ENCODE measurements at places on chromosomes 3 and 15.

GRCh38 chr3:36941658-36942057, 3.2 kb downstream of the TRANK1 start:
- no peak for DNase-seq

- peak; percentile 70 for DNase-seq
Observed at GRCh38 chr15:88913017-88913849, at the start of gene MFGE8. Gene MFGE8, minus strand, starts transcription at chr15:88913379. Its CDS starts 60 bp downstream, at chr15:88913319.

- no peak for DNase-seq
Observed at GRCh38 chr15:101664303-101664913, 12.2 kb upstream of the TM2D3 start.

GRCh38 chr3:130601442-130601971, 84.5 kb downstream of the COL6A6 start:
- no peak for DNase-seq

DNA sequence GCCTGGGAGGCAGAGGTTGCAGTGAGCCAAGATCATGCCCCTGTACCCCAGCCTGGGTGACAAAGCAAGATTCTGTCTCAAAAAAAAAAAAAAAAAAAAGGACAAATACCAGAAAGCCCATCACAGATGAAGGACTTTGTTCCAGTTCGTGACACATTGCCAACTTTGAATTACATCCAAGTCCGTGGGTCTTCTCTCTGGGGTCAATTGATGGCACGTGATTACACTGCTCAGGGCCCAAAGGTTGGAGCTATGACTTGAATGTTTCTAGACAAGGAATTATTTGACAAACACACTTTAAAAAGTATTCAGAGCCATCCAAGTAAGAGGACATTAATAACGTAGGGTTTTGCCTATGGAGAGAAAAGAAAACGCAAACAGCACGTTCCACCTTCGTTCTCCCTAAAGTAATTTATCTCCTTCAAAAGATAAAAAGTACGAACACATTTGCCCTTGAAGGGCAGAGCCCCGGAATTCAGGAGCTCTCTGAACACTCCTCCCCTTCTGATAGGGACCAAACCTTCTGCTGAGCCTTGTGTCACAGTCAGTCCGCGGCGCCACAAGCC, 31.3 kb upstream of the ST3GAL6 start:
- DNase-seq: no peak

DNA sequence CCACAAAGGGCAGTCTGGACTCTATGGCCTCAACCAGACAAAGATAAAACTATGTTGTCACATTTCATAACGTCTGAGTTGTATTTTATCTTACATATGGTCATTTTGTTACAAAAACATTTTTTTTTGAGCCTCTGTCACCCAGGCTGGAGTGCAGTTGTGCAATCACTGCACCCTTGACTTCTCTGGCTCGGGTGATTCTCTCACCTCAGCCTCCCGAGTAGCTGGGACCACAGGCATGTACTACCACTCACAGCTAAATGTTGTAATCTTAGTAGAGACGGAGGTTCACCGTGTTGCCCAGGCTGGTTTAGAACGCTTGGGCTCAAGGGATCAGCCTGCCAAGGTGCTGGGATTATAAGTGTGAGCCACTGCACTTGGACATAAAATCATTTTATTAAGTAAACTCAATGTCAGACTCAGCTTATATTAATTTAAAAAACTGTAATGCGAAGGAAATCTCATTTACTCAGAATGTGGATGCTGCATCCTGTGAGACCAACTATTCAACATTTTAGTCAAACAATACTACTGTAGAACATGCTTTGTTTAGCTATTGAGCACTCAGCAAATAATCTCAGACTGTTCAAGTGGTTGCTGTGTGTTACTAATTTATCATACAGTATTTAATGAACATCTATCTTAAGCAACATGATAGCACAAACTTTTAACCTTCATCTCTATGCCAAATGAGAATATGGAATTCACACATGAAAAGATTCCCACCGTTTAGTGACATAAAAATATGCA, 209.2 kb downstream of the TBL1XR1 start:
- no peak for DNase-seq

DNA sequence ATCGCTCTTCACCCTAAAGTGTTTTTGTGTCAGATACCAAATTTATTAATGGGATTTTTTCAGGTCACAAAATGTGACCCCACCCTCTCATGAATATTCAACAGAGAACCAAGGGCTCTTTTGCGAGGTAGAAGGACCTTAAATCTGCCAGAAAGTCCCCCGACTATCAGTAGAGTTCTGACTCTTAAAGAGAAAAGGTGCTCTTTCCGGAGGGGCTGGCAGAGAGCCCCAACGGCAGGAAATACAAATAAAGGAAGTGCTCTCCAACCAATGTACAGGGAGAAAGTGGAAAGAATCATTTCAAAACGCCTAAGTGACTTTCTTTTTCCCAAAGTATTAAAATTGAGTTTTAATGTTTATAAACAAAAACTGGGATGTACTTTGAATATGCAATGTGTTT, 517.2 kb downstream of the FOXP1 start:
- DNase-seq: peak; percentile 71

DNA sequence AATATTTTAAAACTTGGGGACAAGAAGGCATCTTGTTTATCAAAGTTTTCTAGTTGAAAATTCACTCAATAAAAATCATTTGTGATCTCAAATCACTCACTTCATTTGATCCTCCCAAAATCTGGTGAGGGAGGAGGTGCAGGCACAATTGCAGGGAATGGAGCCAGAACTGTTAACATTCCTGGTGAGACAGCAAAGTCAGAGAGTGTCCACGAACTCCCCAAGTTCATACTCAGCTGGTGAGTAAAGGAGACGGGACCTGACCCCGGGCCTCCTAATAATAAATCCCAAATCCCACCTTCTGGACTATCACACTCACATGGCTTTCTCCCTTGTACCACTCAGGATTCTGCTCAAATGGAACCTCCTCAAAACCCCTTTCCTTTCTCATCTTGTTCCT, 252.3 kb upstream of the LRTM1 start:
- no peak for DNase-seq

GRCh38 chr15:62079594-62079993, 12.8 kb downstream of the C2CD4A start:
- DNase-seq: no peak

DNA sequence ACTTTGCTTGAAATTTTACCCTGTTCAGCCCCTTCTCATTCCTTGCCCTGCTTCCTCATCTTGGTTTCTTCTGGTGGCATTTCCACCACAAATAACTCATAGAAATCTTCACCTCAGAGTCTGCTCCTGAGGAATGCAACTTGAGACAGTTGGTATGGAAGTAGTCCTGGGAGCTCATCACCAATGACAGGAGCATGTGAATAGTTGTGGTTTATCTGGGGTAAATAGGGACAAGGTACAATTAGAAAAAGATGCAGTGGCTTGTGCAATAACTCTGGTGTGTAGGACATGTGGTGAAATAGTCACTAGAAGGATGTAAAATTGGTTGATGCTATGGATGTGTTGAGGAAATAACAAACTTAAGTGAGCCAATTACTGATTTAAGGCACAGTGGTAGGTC, 72.7 kb upstream of the CHRNA7 start:
- DNase-seq: no peak

GRCh38 chr15:48557335-48557734, 88.2 kb downstream of the FBN1 start:
- no peak for DNase-seq

DNA sequence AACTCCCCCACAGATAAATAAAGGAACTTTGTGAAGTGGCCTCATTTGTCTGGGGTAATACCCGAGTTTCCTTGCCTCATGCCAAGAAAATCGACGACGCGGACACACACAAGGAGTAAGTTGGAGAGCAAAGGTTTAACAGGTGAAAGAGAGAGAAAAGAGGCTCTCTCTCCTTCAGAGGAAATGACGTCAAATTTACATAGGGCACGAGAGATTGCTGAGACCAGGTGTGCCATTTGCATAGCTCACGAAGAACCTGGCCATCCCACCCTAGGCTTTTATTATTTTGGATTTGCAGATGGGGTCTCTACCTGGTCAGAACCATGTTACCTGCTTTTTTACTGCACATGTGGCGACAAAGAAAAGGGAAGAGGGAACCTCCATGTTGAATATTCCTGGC, 49.3 kb upstream of the IGF2BP2 start:
- DNase-seq: no peak

DNA sequence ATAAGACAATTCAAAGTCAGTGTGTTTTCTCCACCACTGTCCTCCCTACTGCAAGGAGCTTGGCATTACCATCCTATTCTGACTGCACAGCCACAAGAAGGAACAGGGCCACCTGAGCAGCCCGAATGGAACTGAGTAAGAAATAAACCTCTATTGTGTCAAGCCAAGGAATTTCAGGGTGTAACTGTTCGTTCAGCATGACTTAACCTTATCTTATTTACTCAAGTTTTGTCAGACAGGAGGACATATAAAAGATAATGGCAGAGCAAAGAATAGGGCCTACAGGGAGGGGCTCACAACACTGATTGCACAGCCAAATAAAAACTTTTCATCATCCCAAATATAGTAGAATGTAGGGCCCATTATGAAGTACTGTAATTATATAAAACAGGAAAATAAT, 236.1 kb downstream of the NEK10 start:
- no peak for DNase-seq

DNA sequence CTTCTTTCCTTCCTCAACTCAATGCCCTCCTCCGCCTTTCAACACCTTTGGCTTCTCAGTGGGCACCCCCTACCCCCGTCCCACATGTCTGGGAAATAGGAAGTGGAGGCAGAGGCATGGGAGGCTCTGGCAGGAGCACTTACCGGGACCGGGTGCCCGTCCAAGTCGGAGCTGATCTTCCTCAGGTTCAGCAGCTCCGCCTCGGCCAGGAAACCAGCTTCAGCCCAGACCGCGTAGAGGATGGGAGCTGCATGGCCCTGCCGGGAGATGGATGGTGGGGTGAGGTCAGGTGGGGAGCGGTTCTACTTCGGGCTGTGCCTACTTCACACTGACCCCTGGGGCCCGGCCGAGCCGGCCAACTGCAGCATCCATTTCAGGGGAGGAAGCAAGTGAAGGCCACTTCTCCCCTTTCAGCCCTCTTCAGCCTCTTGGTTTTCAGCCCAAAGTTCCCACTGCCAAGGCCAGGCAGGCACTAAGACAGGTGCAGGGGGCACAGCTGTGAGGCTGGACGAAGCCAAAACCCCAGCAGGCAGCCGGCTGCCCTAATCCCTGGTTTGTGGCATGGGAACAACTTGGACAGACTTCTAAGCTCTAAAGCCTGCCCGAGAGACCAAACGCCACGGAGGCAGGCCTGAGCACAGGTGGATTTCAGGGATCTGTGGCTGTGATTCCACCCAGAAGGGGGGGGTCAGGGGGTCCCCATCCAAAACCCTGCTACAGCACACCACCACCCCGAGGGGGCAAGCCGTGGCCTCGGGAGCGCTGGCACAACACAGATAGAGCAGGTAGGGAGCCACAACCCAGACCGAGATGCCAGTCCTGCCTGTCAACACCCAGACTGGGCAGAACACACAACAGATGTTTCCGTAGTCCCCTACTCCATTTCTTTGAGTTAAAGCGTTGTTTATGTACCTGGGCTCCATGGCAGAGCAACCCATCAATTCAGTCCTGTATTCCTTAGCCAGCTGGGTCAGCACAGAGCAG, 14.5 kb downstream of the TKT start:
- DNase-seq: no peak

DNA sequence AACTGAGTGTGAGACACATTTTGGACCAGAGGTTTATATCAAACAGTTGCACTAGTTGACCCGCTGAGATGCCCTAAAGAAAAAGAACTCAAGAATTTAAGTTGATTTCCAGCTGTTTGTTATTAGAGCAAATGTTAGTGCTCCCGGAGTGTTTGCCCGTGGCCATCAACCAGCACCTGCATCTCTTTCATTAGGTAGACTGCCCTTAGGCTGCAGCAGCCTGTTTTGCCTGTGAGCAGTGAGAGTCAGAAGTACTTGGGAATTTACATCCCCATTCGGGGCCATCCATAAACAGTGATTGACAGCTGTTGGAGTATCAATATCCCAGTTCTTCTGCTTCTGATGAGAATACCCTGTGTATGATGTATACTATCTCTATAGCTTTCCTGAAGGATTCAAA, 492.6 kb downstream of the RBMS3 start:
- DNase-seq: no peak

- no peak for DNase-seq
Observed at GRCh38 chr3:190269101-190269500, 53.1 kb downstream of the CLDN1 start.

GRCh38 chr3:52836471-52836845, 1.6 kb upstream of the MUSTN1 start:
- no peak for DNase-seq

- no peak for DNase-seq
Observed at GRCh38 chr3:8712908-8713255, 20.7 kb upstream of the CAV3 start.

DNA sequence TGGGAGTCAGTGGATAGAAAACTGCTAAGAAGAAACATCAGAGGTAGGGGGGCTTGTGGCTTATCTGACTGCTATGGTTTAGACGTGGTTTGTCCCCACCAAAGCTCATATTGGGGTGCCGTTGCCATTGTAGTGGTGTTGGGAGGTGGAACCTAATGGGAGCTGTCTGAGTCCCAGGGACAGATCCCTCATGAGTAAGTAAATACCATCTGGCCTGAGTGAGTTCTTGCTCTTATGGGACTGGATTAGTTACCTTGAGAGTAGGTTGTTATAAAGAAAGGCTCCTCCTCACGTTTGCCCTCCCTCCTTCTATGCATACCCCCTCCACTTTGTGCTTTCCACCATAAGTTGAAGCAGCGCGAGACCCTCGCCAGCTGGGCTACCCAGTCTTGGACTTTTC, 53.4 kb upstream of the VILL start:
- no peak for DNase-seq

GRCh38 chr15:36507458-36507857, 72.0 kb upstream of the CDIN1 start:
- DNase-seq: no peak

DNA sequence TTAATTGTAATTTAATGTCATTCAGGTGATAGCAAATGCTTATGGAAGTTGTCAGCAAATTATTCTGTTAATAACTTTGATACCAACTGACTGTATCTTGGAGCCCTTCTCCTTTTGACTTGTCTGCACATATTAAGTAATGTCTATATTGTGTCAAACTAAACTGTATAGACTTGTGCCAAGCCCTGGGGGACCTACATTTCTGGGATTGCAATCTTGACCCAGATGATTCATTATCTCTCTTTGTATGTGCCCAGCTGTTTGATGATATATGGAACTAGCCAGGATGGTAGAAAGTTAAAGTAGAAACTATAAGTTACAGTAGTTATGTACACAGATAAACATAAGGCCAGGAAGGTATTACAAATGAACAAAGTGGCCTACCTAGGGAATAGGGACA, 402.8 kb upstream of the RARB start:
- no peak for DNase-seq

DNA sequence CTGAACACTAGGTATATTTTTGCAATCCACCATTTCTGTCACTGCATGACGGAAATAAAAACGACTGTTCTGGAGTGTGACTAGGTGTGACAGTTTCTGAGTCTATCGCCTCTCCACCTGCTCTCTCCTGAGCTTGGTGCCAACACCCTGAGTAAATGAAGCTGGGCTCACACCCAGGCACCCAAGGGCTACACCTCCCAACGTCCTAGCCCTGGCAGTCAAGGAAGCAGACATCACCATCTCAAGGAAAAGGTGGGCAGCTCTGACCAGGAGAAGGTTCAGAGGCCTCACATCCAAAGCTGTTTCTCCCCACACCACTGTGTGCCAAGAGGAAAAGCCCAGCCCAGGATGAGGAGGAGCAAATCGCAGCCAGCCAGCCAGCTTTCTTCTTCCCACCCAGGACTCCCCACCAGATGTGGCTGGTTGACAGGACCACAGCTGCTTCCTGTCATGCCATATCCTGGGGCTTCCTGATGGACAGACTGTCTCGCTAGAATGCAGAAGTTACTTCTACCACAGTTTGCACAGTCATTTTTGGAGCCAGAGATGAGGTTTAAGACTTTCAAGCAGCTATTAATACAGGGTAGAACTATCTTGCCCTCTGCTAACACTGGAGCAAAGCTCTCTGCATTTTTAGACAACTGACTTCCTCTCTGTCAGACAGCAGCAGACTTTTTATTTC, 3.3 kb downstream of the SCAMP2 start:
- peak; percentile 46 for DNase-seq

All from CD4-positive, alpha-beta T cell treated with Interleukin-12 subunit alpha and Interleukin-12 subunit beta, for 1 hour (primary cell).